Body of pancreas (tissue), 4 donors: ENCODE measurements at places on chromosomes 2 and 18.

DNA sequence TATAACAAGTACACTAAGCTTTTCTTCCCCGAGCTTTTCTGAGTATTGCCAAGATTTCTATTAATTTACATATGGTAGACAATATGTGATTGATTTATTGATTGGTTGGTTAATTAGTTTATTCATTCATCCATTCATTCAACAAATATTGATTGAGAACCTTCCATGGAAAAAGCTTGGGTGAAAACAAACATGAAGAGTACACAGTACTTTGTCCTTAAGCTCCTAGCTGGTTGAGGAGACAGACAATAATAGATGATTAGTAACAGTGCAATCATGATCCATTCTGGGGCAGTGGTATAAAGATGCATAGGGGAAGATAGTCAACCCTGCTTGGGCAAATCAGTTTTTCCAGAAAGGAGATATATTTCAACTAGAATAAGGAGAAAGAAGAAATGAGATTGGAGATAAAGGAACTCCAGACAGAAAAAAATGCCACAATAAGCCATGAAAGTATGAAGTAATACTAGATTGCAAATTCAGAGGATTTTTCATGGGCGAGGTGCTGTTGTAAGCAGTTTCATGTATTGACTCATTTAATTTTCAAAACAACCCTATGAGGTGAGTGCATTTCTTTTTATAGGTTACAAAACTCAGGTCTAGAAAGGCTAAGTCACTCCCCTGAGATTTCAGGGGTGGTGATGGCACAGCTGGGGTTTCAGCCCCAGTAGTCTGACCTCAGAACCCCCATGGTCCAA is 129.5 kb downstream of the RND3 start:
- no peak for DNase-seq

DNA sequence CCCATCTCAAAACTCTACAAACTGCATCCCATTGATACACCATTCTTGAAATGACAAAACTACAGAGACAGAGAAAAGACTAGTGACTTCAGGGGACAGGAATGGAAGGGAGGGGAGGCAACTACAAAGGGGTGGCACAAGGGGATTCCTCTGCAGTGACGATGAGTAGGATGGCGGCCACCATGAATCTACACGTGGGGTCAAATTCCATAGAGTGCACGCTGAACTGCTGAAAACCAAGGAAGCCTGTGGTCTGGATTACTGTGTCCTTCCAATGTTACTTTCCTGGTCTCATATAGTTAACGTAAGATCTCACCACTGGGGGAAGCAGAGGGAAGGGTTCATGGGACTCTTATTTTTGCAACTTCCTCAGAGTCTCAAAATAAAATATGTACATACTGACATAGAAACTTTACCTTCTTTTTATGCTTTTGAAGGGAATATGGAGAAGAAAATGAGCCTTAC is 23.6 kb downstream of the COX7A2L start:
- DNase-seq, result no peak

DNA sequence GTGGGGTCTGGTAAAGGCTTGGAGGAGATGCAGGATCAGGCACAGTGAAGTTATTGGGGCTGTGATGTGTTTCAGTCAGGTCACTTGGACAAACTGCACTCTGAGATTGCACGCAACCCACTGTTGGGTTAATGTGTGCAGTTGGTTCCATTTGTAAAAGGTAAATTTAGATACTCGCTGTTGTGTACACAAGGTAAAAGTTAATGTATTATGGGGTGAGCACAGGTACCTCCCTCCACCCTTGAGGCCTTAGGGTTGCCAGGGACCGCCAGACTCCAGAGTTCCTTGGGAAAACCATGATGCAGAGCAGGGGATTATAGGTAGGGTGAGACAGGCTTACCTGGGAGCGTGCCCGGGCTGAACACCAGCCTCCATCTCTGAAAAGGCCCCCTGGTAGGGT is 20.1 kb downstream of the IMPA2 start:
- DNase-seq, result peak; percentile 59

DNA sequence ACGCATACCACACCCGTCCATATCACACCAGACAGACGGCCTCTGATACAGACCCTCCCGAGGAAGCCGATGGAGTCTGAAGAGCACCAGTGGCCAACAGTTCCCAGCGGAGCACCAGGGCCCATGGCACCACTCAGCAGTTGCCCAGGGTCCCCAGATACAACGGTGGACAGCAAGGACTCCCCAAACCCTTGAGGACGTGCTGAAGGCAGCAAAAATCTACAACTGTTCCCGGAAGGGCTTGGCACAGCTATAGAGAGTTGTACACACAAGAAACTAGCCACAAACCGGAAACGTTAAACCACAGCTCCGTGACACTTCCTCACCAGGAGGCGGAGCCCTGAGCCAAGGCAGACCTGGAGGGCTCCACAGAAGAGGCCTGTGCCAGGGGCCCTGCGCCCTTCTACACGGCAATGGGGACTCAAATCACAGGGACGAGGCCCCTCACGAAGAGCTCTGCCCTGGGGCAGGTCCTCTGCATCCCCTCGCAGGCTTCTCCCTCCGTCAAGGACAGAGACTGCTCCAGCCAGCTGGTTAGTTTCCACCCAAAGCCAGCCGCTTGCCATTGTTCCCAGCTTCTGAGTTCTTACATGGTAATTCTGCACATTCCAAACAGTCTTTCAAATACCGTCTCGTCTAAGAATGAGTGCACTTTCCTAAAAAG is 133.4 kb downstream of the HDAC4 start:
- DNase-seq, result no peak
